Frontal cortex (tissue), 4 donors: ENCODE measurements at places on chromosomes 2 and 18. TPM values are rescaled to one million over a fixed set of nuclear protein-coding genes. Genes with fewer than 3 reads are reported as not detected.

DNA sequence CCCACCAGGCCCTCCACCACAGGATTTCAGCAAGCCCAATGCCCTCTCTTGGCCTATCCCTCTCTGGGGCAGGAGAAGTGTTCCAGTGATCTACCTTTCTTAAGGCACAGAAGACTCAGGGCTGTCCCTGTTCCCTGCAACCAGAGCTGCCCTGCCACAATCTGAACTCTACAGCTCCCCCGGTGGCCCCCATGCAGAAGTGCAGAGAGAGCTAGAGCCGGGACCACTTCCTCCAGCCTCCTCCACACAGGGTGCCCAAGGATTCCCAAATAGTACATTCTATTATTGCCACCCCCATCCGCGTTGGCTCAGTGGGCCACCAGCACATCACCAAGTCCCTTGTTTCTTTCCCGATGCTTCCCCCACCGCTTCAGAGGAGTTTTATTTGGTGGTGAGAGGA lies 114.8 kb upstream of the PTPRM start:
- DNase-seq = peak; percentile 30

GRCh38 chr2:8282858-8283252 lies 399.0 kb upstream of the ID2 start:
- no peak for DNase-seq

DNA sequence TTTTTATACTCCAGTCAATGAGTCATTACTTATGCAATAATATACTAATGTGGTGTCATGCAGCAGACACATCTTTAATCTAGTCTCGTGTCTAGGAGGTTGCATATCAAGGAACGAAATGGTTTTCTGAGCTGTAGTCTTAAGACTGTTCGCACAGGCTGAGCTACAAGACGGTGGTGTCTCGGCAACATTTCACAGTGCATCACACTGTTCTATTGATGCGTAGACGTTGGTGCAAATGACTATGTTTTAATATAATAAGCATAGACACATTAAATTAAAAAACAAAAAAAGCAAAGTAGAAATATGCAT lies 864.2 kb downstream of the GALR1 start:
- no peak for DNase-seq

- DNase-seq = no peak
Observed at GRCh38 chr2:164935118-164936101, 19.9 kb downstream of the SLC38A11 start.

DNA sequence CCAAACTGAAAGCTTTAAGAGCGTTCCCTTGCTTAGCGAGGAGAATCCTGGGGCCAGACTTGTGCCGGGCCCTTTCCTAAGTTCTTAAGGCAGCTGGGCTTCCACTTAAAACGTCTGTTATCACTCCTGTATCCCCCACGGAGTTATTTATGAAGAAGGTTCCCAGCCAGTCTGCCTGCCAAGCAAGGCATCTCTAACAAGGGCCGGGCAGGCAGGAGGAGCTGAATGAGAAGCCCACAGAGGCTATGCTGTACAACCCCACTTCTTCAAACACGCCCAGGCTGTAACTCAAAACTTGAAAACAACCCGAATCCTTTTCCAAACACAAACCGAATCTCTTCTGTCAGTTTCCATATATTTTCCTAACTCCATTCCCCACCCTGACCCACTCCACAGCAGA lies 39.0 kb upstream of the ZFP36L2 start:
- no peak for DNase-seq

- no peak for DNase-seq
Observed at GRCh38 chr18:69326094-69326493, 74.6 kb upstream of the DOK6 start.

DNA sequence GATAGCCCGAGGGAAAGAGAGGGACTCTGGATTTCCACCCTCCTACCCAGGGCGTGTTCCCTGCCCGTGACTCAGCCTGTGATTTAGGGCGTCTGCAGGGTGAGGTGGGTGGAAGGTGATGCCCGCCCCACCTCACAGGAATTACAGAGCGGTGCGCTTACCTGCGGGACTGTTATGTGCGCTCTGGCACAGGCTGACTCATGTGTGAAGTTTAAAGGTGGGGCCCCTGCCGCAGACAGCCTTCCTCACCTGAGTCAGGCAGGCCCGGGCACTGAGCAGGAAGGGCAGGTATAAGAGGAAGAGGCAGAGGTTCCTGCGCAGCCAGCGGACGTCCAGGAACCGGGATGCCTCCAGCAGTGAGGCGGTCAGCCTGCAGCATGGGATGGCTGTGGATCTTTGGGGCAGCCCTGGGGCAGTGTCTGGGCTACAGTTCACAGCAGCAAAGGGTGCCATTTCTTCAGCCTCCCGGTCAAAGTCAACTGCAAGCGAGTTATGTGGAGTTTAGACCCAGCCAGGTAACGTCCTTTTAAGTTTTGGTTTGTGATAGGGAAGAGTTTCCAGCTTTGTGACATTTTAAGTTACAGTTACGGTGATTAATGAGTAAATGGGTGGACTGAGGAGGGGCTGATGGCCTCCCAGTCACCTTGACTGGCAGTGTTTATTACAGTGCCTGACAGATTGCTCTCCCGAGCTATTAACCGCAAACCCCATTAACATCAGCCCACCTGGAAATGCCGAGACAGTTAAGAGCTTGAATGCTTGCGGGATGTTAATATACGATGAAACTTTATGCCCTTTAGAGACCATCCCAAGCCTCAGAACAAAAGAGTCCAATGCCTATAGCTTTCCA lies 141.6 kb upstream of the TTC39C start:
- DNase-seq = no peak

GRCh38 chr2:181683518-181684453 lies 3.5 kb upstream of the NEUROD1 start:
- DNase-seq = peak; percentile 44

DNA sequence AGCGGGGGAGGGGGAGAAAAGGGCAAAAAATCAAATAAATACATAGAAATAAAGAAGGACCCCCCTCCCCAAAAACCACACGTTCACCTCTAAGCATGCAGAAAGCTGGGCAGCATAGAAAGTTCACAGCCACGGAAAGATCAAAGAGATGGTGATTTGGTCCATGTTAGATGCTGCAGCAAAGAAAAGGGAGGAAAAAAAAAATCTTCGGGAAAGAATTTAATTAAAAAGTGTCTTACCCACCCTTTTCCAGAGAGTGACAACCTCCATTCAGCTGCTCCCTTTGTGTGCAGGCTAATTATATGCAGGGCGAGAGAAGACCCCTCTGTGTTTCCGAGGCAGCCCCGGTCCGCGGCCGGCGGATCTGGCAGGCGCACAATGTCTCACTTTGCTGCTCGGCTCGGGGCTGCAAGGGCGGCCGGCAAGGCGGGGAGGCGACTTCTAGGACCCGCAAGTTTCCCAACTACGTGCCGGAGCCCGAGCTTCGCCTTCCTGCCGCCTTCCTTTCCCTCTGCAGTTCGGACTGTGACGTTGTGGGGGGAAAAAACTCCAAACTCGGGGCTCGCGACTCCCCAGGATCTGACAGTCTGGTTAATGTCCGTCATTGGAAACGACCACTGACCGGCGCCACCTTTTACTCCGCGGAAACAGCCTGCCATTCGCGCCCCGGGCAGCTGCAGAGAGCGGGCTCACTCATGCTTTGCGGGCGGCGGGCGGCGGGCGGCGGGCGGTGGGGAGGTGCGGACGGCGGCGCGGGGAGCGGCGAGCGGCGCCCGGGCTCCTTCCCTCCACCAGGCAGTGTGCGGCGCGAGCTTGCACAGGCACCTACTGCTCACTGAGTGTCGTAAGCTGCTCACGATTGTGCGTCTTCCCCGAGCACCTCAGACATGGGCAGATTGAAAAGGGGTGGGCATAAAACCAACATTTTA lies at the start of gene LRRTM1:
Gene LRRTM1, minus strand, starts transcription at position 844 of the 929 bp plus-strand sequence. CDS start 933 bp downstream, outside the sequence.
- peak; percentile 43 for DNase-seq

- no peak for DNase-seq
Observed at GRCh38 chr18:70068981-70069380, 121.3 kb upstream of the CD226 start.

DNA sequence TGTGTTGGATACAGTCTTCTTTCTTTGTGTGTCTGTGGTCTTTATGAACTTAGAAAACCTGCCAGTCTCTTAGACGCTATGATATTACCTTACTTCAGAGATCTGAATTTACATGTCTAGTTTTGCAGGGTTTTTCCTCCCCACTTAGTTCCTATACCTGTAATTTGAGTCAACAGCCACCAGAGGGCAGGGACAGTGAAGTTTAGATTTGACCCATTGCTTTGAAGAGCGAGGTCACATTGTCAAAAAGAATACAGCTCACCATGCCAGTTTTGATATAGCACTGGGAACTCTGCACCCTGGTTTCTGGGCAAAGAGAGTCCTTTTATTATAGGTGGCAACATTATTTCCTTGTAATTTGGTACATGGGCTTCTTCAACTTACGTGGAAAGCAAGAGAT lies 102.3 kb downstream of the MAPK4 start:
- no peak for DNase-seq

- no peak for DNase-seq
Observed at GRCh38 chr18:13893418-13893760, 21.9 kb downstream of the MC2R start.

TCF4 gene
- total RNA-seq = 616 TPM

ABCB11 gene
- under 0.01 TPM for total RNA-seq

DSG1 gene
- total RNA-seq = under 0.01 TPM

CPO gene
- not detected for total RNA-seq

VIT gene
- total RNA-seq = 0.41 TPM
